ENCODE measurements at places on chromosomes 16 and 17.

DNA sequence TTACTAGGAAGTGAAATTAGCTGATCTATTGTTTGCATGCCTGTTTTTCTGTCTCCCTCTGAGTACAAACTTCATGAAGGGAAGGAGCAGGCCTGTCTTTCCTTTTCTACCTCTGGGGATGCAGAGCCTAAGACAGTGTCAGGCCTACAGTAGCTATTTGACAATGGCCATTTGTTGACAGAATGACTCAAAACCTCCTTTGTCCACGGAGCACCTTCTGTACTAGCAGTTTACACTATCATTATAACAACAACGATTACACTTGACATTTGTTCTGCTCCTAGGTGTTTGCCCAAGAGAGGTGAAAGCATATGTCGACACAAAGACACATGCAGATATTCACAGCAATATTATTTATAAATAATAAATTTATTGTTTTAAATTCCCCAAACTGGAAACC, 132.3 kb upstream of the IRX3 start:
- DNase-seq: no peak

GRCh38 chr17:79224476-79224875, 149.9 kb downstream of the ENGASE start:
- no peak for DNase-seq

DNA sequence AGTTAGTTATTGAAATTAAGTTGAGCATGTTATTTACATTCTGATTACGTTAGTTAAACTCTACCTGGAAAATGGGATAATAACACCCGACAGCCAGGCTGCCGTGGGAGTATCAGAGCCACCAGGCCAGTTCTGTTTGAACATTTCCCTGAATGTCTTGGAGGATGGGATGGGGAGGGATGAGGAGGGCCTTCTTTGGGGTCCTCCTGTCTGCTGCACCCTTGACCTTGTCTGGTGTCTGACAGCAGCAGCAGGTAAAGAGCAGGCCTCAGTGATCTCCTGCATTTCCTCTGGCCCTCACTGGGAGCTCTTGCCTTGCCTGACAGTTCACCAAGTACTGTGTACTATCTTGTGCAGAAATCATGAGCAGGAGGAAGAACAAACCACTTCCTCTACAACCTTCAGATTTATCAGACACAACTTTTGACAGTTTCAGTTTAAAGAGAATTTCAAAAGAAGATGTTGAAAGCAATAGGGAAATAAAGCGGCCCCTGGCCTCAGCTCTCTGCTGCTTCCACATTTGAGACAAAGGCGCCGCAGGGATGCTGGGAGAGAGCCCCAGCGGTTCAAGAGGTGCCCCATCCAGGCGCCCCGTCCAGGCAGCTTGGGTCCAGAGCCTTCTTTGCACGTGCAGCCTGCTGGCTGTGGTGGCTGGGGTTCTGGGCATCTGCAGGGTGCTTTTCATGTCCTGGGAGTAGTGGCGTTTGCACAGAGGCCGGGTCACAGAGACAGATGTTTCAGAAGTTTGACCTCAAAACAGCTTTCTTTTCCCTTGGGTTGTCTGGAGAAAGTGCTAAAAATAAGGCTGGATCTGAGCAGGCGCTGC, 25.3 kb downstream of the CMIP start:
- no peak for DNase-seq

DNA sequence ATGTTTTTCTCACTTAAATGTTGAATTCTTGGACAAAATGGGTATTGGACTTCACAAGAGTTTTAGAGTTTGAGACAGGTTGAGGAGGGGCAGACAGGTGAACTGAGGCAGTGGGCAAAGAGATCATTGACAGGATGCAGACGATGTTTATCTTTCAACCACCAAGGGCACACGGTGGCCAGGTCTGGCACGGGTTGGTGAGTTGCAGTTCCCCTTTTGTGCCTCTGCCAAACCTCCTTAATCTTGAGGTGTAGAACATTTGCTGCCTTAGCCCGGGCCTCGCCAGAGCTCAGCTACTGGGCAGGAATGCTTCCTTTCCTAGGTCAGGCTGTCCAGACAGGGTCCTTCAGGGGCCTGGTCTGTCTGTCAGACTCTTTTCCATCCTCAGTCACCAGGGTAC, 567.4 kb upstream of the SOX9 start:
- no peak for DNase-seq

GRCh38 chr17:3036800-3037199, 26.6 kb downstream of the OR1D5 start:
- no peak for DNase-seq

DNA sequence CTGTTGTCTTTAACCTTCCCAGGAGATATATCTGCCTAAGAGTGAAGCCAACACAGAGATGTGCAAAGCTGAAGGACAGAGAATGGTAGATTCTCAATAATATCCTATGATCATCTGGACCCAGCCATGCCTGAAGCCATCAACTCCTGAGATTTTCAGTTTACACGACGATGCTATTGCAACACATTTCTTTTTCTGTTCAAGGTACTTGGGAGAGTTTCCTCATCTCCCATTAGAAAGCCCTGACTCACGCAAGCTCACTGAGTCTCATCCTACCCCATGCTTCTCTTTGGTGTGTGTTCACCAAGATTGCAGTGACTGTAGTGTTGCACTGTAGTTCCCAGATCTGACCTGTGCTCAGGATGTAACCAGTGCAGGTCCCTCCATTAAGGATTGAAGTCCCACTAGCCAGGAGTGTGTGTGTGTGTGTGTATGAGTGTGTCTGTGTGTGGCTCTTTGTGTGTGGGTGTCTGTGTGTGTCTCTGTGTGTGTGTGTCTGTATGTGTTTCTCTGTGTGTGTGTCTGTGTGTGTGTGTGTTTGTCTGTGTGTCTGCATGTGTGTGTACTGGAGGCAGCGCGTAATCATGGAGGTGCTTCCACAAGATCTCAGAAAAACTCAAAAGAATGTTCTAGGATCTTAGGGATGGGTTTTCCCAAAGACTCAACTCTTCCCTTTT, 15.5 kb downstream of the CES1 start:
- DNase-seq: no peak

DNA sequence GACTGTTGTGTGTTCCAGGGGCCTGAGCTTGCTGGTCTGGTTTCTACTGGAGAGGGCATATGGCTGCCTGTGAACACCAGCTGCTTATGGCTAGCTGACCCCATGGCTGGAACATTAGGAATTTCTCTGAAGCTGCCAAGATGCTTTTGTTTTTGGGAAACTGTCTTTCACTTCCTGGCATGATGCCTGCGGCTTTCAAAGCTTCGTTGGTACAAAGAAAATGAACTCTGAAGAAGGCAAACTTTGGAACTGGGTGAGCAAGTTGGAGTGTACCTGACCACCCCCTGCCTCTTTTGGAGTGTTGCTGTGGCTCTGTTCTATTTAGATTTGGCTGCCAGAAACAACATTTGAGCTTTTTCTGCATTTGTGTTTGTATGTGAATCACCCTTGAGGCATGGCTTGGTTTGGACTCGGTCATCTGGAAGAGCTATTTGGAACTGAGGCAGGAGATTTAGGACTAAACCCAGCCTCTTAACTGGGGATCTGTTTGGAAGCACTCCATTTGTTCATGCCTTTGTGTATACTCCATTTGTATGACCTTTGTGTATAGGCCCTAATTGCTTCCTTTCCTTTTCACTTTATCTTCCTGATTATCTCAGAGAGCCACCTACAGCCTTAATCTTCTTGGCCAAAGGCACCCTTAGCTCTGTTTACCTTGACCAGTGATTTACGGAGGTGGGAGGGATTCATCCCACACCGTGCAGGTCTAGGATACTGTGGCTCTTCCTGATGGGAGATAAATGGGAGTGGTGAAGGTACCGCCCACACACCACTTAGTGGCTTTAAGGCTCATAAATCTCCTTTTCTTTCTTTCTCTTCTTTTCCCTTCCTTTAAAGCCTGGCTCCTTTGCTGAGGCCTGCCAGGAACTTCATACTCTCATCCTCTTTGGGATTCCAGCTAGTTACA, 7.3 kb upstream of the CPHXL start:
- peak; percentile 79 for DNase-seq

DNA sequence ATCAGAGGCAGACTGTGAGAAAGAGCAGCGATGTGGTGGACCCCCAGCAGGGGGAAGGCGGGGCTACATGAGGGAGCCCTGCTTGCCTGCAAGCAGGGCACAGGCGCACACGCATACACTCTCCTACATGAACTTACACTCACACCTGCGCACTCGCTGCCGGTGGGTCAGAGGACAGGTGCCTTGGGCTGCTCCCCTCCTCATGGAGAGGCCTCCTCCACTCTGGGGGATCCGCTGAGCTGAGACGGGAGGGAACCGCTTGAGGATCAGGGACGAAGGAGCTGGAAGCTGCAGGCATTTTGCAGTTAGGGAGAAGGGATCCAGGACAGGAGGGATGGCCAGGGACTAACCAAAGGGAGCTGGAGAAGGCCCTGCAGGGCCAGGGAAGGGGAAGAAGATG, 14.2 kb downstream of the OSBPL7 start:
- no peak for DNase-seq

GRCh38 chr17:75077072-75077495, 10.7 kb upstream of the SLC16A5 start:
- no peak for DNase-seq

GRCh38 chr17:48593840-48594537, 410 bp upstream of the HOXB5 start:
- peak; percentile 91 for DNase-seq

GRCh38 chr16:83113317-83113716, 486.5 kb downstream of the CDH13 start:
- no peak for DNase-seq

- peak; percentile 47 for DNase-seq
Observed at GRCh38 chr16:25838724-25839186, 147.0 kb downstream of the HS3ST4 start.

DNA sequence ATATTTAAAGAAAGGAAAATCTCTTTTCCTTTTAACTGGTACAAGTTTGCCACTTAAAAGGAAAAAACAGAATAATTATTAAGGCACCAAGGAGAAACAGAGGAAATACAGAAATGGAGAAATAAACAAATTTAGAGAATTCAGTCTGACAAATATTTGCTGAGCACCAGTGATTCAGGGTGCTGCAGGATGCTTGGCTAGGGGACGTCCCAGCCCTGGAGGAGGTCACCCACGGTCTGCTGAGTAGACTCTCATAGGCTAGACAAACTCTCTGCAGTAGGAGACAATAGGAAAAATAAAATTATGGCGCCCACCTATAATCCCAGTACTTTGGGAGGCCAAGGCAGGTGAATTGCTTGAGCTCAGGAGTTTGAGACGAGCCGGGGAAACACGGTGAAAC, 15.9 kb downstream of the C1QTNF1 start:
- DNase-seq: no peak

- DNase-seq: peak; percentile 27
Observed at GRCh38 chr16:89020068-89020924, 43.3 kb upstream of the CBFA2T3 start.

DNA sequence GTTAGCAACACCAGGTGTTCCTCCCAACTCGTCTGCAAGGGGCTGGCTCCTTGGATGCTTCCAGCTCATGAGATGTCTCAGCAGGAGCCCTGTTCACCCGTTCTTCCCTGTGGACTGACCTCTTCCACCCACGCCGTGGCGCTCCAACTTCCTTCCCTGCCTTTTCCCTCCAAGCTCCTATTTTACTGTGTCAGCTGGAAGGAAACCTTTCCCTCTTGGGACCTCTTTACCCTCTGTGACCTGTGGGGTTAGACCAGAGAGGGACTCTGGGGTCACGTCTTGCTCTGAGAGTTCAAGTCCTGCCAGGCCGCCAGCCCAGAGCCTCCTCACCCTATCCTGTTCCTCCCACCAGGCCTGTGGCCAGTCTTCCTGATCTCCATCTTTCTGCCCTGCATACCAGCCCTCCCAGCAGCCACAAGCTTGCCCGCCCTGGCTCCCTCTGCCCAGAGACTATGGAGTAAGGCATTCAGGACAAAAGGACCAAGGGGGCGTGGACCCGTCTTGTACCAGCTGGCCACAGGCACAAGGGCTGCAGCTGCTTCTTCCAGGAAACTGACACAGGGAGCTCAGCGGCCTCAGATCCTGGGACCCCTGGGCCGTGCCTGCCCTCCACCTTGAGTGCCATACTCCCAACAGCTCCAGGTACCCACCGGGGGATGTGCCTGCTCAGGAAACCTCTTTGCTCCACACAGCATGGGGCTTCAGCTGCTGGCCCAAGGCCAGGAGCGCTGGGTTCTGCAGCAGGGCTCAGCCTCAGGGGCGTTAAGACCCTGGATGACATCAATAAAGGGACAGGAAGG, 3.0 kb downstream of the PAQR4 start:
- peak; percentile 25 for DNase-seq

DNA sequence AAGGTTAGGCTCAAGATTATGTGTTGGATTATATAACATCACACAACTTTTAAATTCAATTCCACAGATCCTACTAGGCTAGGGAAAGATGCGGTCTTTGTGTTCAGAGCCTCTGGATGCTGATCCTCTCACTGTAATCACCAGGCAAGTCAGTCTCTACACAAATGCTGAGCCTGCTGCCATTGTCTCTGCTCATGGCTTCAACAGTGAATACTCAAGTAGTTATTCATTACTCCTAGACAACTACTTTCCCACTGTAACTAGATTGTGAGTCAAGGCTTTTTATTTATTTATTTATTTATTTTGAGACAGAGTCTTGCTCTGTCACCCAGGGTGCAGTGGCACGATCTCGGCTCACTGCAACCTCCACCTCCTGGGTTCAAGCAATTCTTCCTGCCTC, 15.8 kb upstream of the NDUFAB1 start:
- DNase-seq: no peak

GRCh38 chr17:36118477-36119353, 15.1 kb downstream of the CCL4 start:
- no peak for DNase-seq

DNA sequence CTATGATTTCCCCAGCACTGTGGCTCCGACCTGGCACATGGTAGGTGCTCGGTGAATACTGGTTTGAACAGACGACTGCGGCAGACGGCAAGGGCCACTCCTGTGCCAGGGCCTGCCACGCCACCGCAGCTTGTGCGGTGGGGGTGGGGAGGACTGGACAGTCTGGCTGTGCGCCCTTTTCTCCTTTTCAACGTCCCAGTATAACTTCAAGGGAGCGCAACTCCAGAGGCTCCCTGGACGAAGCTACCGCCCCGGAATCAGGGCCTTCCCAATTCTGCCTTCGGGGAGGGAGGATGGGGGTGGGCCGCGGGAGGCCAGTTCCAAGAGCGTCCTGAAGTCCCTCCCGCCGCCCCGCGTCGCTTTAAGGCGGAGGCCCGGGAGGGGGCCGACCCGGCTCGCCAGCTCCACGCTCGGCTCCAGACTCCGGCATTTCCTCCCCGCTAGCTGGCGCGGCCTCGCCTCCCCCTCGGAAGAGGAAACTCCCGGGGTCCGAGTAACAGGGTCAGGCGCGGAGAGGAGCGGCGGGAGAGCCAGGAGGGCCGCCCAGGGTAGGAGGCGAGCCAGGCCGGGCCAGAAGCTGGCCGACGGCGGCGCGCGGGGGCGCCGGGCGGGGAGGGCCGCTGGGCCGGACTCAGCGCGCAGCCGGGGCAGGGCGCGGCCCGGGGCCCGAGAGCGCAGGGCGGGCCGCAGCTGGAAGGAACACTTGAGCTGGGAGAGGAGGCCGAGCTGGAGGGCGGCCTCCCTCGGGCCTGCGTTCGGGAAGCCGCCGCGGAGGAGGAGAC, at the start of gene ITPRIPL2:
Gene ITPRIPL2, plus strand, starts transcription at position 388 of the 782 bp plus-strand sequence. CDS start 498 bp downstream, outside the sequence.
- DNase-seq: peak; percentile 87

Data from M059J (cell line).